DMS79 (cell line): ENCODE measurements at places on chromosomes 3 and 15.
A peak's percentile ranks its signal among the peaks of the same experiment; 100 is the strongest.

DNA sequence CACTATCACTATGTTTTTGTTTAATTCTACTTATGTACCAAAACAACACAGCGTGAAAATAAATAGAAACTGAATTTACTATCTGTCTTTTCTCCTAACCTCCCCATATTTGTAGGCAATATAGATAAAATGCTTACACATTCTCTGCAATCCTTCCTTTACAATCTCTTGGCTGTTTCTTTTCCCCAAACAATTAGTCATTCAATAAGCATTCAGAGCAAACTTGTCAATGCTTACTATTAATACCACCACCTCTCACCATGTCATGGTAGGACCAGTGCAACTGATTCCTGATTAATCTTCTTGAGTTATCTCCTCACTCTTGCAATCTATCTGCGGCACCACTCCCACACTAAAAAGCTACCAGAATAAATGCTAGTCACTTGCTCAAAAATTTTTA is 74.0 kb upstream of the TTBK2 start:
- no peak for DNase-seq

- no peak for DNase-seq
Measured at GRCh38 chr3:127448671-127449070, 141.9 kb downstream of the TPRA1 start.

DNA sequence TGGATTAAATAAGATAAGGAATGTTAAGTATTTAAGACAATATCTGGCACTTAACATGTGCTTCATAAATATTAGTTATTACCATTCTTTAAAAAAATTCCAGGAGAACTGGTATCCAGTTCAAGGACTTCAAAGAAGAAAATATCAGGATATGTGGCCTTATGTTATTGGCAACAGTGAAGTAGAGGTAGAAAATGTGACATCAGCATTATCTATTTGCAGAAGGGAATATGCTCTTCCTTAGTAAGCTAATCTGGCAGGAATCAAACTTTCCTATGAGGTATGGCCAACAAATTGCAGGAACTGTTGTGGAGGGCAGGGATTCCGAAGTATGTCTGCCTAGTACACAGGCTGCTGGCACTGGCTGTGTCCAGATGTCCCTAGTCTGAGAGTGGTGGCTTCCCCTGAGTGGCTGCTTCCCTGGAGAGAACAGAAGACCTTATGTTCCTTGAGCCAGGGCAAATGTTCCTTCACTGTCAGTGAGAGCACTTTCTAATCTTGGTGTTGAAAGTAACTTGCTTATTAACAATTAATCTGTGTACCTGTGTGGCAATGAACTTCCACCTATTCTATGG is 351.7 kb upstream of the THRB start:
- DNase-seq: no peak

DNA sequence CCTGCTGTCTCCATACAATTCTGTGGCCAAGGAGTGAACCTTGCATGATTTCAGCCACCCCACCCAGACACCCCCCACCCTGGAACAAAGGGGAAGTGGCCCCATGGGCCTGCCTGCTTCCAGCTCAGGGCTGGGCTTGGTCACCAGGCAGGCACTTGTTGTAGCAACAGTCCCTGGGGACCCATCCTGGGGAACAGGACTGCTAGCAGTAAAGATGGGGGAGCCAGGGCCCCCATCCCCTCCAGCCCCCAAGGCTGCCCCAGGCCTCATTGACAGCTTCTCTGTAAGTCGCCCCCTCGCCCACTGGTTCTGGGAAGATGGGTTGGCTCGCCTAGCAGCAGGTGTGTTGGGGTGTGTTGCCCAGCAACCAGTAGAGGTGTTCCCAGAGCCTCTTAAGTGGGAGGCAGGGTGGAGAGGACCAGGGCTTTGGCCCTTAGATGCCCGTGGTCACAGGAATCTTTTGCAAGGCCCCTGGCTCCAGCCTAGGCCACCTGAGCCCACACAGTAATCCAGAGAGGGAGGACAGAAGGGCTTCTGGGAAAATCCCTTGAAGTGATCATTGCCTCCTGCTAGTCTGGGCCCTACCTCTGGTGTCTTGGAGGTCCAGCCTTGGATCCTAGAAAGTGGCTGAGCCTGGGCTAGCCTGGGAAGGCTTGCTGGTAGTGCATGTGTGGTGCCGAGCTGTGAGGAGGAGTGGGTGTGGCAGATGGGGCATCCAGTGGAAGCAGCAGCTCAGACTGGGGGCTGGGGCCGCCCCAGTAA is 48.9 kb downstream of the CYP11A1 start:
- DNase-seq: peak; percentile 42

DNA sequence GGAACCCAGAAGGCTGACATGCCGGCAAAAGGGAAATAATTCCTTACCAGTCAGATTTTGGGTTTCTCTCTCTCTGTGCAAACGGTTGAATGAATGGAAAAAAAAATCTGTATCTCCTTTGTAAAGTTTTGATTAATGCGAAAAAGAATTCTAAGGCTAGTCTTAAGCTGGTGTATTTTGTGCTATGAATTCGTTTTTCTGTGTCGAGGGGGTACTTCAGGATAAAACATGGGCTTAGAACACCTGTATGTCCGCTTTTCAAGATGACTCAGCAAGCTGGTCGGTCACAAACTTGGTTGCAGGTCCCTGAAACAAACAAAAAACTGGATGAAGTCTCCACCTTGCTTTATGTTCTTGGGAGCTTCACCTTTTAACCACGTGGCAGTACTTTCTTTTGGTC is 28.5 kb downstream of the IGDCC3 start:
- no peak for DNase-seq

DNA sequence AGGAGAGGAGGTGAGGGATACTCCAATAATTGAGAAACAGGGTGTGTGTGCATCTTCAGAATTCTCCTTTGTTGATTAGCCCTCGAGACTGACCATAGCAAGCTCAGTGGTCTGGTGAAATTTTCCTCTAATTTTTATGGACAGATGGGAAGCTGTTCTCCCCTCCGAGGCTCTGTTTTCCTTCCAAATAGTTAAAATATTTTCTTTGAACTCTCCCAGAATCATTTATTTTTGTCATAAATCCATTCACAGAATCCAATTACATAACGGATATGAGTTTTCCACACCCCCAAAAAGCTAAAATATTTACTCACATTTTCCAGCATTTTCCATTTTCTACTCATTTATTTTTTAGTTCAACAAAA is 36.5 kb downstream of the QTRT2 start:
- DNase-seq: no peak

DNA sequence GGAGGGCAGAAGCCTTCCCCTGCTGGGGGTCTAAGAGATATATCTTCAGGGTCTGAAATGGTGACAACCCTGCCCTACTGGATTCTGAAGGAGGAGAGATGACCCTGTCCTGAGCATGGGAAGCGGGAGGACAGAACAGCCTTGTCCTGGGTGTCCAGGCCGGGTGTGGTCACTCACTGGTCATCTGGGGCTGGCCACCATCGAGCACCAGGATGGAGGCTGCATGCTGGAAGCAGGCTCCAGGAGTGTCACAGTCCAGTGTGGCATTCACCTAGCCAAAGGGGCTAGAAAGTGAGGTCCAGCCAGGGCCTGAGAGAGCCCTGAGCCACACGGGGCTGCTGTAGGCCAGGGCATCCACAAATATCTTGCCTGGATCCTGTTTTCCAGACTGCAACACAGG is 5.2 kb downstream of the CDHR4 start:
- DNase-seq: no peak

DNA sequence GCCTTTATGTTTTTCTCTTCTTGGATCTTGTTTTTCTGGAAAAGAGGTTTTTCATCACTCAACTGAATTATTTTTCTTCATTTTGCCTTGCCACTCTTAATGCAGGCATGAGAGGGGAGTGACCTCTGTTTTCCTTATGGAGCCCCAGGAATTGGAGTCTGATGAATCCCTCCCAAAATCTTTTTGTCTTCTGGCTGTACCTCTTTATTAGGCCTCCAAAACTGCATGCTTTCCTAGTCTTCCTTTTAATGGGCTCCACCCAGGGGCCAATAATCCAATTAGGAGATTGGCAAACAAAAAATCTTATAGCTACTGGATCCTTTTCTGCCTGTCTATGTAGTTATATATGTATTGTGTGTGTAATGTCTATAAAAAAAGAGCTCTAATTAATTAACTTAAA is 192.4 kb upstream of the PEX5L start:
- no peak for DNase-seq

- DNase-seq: no peak
Measured at GRCh38 chr3:107600780-107601179, 78.0 kb downstream of the BBX start.

- no peak for DNase-seq
Measured at GRCh38 chr3:140933109-140933508, 8.5 kb upstream of the SLC25A36 start.

GRCh38 chr3:34650131-34650530 is 851.7 kb downstream of the PDCD6IP start:
- DNase-seq: no peak

DNA sequence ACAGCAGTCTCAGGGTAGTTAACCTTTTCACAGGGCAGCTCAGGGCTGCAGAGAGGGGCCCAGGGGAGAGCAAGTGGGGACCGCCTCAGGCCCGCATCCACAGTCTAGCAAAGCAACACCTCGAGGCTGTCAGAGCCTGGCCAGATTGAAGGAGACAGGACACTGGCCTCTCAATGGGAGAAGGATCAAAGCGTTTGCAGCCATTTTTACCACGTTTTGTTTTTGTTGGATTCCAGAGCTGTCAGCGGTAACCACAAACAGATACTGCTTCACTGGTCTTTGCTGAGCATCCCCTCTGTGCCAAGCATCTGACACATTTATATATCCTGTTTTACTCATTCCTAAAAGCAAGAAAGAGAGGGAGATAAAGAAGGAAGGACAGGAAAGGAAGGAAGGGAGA is 153.8 kb downstream of the SHQ1 start:
- no peak for DNase-seq

GRCh38 chr3:59968513-59969045 is 918.8 kb upstream of the CFAP20DC start:
- DNase-seq: peak; percentile 80

- DNase-seq: no peak
Measured at GRCh38 chr15:93848490-93848889, 382.9 kb upstream of the MCTP2 start.

- DNase-seq: no peak
Measured at GRCh38 chr3:127377801-127378655, 90.2 kb upstream of the PRR20G start.

DNA sequence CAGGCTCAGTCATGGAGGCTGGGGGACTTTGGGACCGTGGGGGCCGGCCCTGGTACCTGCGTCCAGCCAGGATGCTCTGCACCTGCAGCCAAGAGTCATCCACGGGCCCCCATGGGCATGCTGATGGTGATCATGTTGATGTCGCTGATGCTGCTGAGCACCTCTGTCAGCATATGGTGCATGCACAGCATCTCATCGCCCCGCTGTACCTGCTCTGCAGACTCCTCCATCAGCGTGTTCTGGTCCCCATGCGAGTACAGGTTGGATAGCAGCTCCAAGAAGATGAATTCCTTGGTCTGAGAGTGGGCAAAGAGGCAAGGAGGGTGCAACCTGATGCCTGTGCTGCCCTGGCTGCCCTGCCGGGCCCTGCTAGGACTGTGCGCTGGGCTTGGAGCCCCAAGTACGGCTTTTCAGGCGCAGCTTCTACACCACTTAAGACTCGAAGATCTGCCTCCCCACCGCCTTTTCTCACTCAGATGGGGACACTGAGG is 7.2 kb downstream of the RPS17 start:
- DNase-seq: no peak

GRCh38 chr15:59437817-59438624 is at the start of gene FAM81A:
Gene FAM81A (plus strand): TSS chr15:59438186. CDS start chr15:59458627, 20,441 bp downstream.
- DNase-seq: peak; percentile 29

GRCh38 chr3:47260605-47261004 is 22.0 kb downstream of the KIF9 start:
- DNase-seq: no peak

GRCh38 chr3:85251766-85252165 is 293.0 kb downstream of the CADM2 start:
- no peak for DNase-seq

GRCh38 chr15:24746094-24746493 is 70.5 kb downstream of the NPAP1 start:
- DNase-seq: no peak

- DNase-seq: no peak
Measured at GRCh38 chr15:94259121-94259751, 27.9 kb downstream of the MCTP2 start.

DNA sequence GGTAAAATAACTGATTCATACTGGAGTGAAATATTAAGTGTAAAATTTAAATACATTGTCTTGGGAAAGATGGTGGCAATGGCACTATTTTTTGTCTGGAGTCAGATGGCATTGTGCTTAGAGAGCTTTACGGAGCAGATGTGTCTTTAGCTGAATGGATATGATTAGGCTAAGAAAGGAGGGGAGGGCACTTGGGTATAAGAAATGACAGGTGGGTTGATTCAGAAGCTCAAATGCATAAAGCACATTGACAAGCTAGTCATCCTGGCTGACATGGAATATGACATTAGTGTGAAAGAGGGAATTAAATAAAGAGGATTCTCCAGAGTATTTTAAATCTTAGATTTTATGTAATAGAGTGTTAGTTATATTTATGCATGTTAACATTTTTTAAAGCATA is 570.1 kb upstream of the CBLB start:
- DNase-seq: no peak

GRCh38 chr3:187735383-187735782 is 9.9 kb downstream of the BCL6 start:
- no peak for DNase-seq

- no peak for DNase-seq
Measured at GRCh38 chr3:120460862-120461261, 10.1 kb upstream of the FSTL1 start.

- DNase-seq: peak; percentile 96
Measured at GRCh38 chr3:128011140-128011539, 41.1 kb upstream of the SEC61A1 start.

- DNase-seq: peak; percentile 59
Measured at GRCh38 chr3:24137958-24138875, 193.1 kb downstream of the NR1D2 start.

- peak; percentile 56 for DNase-seq
Measured at GRCh38 chr3:123652342-123652984, 67.6 kb upstream of the HACD2 start.

DNA sequence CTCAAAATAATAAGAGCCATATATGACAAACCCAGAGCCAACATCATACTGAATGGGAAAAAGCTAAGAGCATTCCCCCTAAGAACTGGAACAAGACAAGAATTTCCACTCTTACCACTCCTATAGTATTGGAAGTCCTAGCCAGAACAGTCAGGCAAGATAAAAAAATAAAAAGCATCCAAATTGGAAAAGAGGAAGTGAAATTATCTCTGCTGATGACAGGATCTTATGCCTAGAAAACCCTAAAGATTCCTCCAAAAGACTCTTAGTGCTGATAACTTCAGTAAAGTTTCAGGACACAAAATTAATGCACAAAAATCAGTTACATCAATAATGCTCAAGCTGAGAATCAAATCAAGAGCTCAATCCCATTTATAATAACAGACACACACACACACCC is 45.9 kb upstream of the SLC2A2 start:
- no peak for DNase-seq

GRCh38 chr3:149936812-149937230 is 33.9 kb downstream of the PFN2 start:
- DNase-seq: no peak

- DNase-seq: peak; percentile 94
Measured at GRCh38 chr3:139627759-139628158, 50.0 kb downstream of the NMNAT3 start.
